T-helper 9 cell (primary cell): ENCODE measurements at places on chromosomes 4 and X.

- peak; percentile 79 for DNase-seq
These were observed 9.5 kb downstream of the RGS12 start for GRCh38 chr4:3302173-3302785.

DNA sequence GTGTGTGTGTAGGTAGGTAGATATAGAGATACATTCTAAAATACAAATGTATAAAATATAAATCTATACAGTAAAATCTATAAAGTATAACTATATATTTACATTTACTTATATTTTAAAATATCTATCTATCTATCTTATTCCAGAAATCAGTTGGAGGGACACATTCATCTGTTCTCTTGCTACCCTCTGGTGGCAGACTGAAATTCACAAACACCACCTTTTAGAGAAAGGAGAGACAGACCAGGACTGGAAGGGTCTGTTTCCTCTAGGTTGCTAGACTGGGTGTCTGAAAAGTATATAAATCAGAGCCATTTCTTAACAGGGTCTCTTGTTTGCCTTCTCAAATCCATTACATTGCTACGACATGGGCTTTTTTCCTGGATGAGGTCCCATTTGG is 343.0 kb downstream of the OPHN1 start:
- DNase-seq: no peak

DNA sequence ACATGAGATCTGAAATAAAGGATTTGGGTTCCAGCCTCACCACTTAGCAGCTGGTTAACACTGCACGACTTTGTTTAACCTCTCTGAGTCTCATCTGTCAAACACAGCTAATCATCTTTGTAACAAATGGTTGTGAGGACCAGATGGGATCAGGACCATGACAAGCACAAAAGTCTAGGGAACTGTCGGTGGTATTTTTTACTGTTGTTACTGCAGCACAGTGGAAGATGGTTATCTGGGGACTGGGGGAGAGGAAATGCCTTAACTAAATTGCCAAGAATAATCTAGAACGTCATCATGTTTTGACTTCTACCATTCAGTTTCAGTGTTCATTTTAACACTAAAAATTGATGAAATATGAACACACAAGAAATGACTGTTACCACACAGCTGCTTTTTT is 99.5 kb downstream of the ADGRA3 start:
- no peak for DNase-seq

- no peak for DNase-seq
These were observed 97.6 kb upstream of the STIM2 start for GRCh38 chr4:26763063-26763462.

GRCh38 chrX:76509775-76510174 is 82.3 kb downstream of the MAGEE1 start:
- no peak for DNase-seq

GRCh38 chrX:24526616-24527015 is 61.5 kb downstream of the PDK3 start:
- no peak for DNase-seq

DNA sequence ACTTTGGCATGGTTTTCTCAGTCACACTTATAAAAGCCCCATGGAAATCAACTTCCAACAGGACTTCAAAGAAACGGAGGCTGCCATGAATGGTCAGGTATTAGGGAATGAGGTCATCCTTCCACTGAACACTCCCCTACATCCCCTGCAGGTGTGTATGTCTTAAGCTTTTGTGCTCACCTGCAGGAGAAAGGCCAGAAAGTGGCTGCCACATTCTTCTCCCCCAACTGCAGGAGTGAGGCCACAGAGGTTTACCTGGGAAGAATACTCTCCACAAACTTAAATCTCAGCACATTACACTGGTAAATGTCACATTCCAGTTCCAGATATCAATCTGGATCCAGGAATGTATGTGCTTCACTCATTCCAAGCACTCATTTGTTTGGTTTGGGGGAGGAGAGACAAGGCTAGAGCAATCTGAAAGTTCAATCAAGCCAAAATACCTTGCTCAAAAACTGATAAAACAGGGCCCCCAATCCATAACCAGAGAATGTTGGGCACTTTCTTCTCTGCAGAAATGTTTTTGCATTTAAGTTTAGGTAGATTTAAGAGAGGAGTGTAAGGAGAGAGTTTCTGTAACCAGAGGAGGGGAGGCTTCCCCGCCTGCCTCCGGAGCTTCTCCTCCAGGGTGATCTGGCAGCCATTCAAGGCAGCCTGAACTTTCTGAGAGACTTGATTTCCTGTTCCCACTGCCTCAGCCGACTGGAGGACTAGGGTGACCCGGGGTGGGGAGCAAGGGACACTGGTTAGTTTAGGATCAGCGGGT is 15.4 kb downstream of the FAM9C start:
- no peak for DNase-seq

DNA sequence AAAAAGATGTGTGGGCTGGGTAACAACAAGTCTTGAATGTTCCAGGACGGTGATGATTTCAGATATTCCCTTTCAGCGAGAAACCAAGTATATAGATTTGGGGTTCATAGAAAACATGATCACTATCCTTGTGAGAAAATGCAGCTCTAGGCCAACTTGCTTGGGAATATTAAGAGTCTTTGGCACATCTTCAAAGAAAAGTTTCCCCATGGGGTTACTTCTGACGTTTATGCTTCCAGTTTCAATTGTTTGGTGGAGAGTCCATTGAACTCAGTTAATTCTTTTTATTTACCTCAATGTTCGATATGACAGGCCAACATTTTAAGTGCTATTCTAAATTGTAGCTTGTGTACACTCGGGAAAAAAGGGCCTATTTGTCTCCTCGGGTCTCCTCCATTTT is 126.7 kb downstream of the NHS start:
- no peak for DNase-seq

- no peak for DNase-seq
These were observed 128.0 kb downstream of the SNCA start for GRCh38 chr4:89708903-89709421.

DNA sequence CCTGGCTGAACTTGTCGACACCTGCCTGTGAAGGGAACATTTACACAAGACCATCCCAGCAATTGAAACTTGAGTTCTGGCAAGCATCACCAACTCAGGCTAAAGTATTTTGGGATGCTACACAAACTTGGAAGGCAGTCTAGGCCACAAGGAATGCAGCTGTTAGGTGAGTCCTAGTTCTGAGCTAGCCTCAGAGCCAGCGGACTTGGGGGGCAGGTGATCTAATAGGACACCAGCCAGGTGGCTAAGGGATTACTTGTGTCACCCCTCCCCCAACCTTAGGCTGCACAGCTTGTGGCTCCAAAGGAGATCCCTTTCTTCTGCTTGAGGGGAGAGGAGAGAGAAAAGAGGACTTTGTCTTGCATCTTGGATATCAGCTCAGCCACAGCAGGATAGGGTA is 62.3 kb upstream of the DKK2 start:
- DNase-seq: no peak
